ENCODE measurements at places on chromosomes 6 and 20.

- peak; percentile 33 for DNase-seq
These were observed 17.9 kb upstream of the SNHG17 start for GRCh38 chr20:38452880-38453624.

- no peak for DNase-seq
These were observed 93.9 kb upstream of the OGFRL1 start for GRCh38 chr6:71194724-71195123.

DNA sequence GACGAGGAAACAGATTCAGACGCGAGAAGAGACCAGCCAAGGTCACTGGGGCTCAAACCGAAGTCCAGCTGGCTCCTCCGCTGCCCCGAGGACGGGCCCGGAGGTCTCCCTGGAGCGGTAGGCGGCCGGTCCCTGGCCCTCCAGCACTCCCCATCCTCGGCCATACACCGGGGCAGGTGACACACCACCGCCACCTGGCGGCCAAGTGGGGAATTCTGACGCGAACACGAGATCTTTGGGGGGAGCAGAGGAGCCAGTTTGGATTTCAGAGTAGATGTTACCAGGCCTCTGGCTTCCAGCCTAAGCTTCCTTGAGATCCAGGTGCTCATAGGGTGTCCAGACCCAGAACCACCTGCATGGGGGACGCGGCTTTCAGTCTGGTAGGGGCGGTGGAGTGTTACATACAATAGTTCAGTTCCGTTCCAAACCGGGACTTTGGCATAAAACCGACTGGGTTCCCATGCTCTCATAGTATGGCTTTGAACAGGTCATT, 16.1 kb downstream of the BPIFB1 start:
- peak; percentile 6 for DNase-seq

GRCh38 chr6:75550544-75551167, 51.0 kb upstream of the SENP6 start:
- DNase-seq, result no peak

DNA sequence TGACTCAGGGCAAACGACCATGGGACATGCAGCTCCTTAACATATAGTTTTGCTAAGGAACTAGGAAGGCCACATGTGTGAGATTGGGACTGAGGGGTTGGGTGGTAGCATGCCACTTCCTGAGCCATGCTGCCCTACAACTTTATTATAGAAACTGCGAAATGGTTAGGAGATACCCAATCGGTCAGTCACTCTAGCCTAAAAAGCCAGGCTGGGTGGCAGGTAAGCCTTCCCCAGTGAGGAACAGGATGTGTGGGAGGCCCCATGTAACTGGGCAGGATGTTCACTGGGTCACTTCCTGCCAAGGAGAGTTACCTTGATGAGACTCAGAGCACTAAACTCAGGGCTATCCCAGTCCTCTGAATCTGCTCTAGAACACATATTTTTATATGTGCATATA, 123.5 kb downstream of the MAP3K7 start:
- no peak for DNase-seq

DNA sequence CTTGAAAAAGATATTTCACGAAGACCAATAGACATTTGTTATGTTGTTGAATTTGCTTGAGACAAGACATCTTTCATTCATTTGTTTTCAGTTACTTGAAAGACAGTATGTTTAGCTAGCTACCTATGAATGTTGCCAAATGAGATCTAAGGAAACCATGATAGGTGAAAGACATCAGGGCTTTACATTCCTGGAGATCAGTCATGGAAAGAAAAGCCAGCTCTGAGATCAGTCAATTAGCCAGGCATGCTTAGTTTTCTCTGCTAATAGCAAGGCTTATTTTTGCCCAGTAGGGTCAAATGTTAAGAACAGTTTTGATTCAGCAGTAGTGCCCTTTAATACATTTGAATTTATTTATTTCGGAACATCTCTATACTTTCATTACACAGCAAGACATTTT, 116.5 kb upstream of the EDN1 start:
- DNase-seq, result no peak
